ENCODE measurements at places on chromosomes 2 and 18. TPM values are rescaled to one million over a fixed set of nuclear protein-coding genes. Genes with fewer than 3 reads are reported as not detected.

DNA sequence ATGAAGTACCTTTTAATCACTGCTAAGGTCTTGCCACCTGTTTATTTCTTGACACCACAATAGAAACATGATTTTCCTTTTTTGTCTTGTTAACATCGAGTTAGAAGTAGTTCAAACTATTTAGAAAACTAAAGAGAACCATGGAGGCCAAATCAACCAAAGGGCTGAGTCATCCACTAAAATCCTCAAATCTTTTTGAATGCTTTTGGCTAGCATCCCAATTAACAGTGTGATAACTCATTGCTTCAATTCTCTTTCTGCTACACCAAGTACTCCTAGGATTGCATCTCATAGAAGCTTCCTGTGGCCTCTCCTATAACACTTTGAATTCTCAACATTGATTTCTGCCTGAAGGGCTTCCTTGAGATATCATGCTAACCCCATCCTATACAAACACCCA, 159.9 kb upstream of the MMADHC start:
- no peak for ATAC-seq

DNA sequence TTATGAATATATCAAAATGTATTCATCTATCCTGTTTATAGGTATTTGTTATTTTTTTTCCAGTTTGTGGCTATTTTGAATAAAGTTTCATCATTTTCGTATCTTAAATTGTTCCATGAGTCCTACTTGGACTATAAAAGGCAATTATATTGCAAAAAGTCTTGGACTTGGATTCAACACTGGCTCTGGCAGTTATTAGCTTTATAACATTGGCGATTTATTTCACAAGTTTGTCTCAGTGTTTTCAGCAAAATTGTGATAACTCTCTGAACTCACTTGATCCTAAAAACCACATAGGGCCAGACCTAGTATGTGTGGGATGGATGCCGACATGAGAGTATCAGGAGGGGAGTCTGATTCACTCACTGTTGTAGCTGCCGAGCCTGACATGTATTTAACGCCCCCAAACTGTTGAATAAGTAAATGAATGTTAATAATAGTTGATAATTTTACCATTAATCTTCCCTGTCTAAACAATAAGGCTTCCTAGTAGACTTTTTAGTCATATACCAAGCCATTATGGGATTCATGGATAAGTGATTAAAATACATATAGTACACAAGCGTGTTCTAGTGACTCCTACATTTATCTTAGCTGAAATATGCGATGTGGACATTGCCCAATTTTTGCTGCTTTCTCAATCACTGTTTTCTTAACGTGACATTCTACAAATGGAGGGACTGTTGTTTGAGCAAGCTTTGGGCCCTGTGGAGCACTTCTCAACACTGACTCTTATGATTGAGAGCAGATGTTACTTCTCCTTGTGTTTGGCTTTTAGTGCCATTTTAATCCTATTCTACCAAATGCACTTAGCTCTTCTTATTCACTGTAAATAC, 907.6 kb downstream of the EPHA4 start:
- peak; percentile 88 for ATAC-seq

DNA sequence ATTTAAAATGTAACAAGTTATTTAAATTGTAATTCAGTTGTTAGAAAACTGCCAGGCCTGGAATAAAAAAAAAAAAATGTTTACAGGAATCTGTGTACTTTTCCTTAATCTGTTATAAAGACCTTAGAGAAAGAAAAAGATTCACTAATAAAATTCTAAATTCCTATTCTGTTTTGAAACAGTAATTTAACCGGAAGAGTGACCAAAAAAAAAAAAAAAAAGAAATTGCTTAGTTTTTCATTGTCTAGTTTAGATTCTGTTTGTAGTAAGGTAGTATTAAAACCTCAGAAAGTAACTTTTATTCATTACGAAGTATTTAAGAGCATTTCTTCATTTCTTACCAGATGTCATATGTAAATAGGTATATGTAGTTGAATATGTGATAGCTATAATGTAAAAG, 2.5 kb downstream of the REL start:
- ATAC-seq = no peak

- ATAC-seq = no peak
Observed at GRCh38 chr18:5824370-5824984, 70.8 kb downstream of the TMEM200C start.

The ERICH2 gene
- total RNA-seq = not detected

DNA sequence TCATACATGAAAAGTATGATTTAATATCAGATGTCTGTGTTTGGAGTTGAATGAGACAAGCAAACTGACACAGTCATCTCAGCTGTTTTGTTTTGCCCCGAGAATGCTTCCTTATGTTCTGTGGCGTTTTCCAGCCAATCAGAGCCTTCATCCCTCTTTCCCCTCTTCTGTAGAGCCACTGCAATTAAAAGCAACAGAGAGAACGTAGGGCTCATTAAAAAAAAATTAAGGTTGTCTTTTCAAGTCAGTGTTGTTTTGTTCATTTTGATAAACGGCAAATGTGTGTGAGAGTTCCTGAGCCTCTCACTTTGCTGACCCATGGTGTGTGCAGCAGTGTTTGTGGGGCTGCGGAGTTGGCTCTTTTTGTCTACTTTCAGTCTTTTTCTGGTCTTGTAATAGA, 216.0 kb downstream of the FHOD3 start:
- no peak for ATAC-seq

- ATAC-seq = no peak
Observed at GRCh38 chr2:166057370-166058164, 70.3 kb downstream of the SCN1A start.

- ATAC-seq = no peak
Observed at GRCh38 chr2:217469203-217469810, 533.5 kb downstream of the TNS1 start.

The IL1R2 gene
- 14.0 TPM for total RNA-seq
